ENCODE measurements at places on chromosomes 5 and 9. TPM values are rescaled to one million over a fixed set of nuclear protein-coding genes. Genes with fewer than 3 reads are reported as not detected.
A peak's percentile ranks its signal among the peaks of the same experiment; 100 is the strongest.

SPACA9 gene
- total RNA-seq, result 1.2 TPM

GRCh38 chr5:75601996-75602395 is 9.3 kb upstream of the ANKDD1B start:
- H3K4me1 ChIP-seq, result no peaks in the 10 kb centered on the region
- H3K27ac ChIP-seq, result no peak overlapping the region
- DNase-seq, result no peak
- H3K27me3 ChIP-seq, result no peaks in the 10 kb centered on the region
- no peak overlapping the region for H3K4me3 ChIP-seq
- H3K36me3 ChIP-seq, result no peaks in the 10 kb centered on the region

DMRT3 gene
- not detected for total RNA-seq

DNA sequence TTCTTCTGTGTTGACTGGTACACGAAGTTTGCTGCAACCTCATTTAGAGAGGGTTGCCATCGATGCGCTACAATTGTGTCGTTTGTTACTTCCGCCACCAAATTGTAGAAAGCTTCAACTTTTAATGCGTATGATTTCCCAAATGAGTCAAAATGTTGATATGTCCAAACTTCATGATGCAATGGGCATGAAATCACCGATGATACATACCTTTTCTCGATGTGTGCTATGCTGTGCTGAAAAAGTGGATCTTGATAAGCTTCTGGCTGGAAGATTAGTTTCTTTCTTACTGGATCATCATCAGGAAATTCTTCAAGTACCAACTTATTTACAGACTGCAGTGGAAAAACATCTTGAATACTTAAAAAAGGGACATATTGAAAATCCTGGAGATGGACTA is 65.7 kb downstream of the TMEM38B start:
- no peaks in the 10 kb centered on the region for H3K4me1 ChIP-seq
- H3K27ac ChIP-seq, result no peak overlapping the region
- DNase-seq, result no peak
- H3K36me3 ChIP-seq, result no peaks in the 10 kb centered on the region

DNA sequence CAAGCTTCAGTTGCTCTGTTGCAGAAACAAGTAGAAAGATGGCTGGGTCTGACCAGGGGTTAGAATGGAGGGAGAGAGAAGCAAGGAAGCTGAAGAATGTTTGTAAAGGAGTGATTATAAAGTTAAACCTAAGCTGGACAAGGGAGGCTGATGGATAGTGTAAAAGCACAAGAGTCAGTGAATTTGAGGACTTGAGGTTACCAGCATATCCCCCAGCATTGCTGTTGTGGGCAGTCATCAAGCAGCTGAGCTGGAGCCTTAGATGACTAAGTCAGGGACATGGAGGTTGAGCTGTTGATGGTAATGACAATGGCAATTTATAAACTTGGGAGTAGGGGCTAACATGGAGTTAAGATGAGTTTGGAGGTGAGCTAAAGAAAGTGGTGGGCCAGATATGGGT is 131.5 kb downstream of the ERCC6L2 start:
- H3K4me3 ChIP-seq, result no peak overlapping the region
- no peaks in the 10 kb centered on the region for H3K27me3 ChIP-seq
- H3K27ac ChIP-seq, result no peak overlapping the region
- H3K4me1 ChIP-seq, result peaks cover 25% of the 10 kb centered on the region

ACOT12 gene
- not detected for total RNA-seq

DNA sequence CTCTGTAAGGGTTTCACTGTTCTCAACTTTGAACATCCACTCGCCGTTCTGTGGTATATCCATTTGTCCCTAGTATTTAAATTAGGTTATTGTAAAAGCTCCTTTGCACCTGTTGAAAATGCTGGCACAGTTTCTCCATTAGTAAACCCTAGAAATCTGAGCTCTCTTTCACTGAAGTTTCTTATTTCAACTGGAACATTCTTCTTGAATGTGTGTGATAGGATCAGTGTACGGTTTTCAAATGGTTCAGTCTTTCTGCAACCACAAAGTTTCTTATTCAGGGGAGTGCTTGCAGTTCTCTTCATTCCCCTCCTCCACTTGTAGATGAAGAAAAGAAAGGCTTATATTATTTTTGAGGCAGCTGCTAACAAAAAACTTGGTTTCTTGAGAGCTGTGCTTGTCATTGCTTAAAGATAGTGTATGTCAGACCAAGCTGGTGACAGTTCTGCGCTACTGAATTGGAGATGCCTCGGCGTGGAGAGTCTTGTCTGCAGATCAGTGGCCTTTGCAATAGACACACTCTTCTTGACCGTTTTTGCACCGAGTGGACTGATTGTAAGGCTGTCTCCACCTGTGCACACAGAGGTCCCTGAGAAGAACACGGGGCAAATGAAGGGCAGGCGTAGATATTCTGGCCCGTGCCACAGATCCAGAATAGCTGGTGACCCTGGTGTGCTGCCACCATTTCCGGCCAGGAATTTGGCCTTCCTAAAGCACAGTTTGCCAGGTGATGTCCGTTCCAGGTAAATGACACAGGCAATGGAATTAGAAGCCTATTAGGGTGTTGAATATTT is 102.2 kb downstream of the TRIO start:
- DNase-seq, result no peak
- H3K27ac ChIP-seq, result no peak overlapping the region
- no peaks in the 10 kb centered on the region for H3K4me1 ChIP-seq
- no peak overlapping the region for H3K4me3 ChIP-seq
- no peaks in the 10 kb centered on the region for H3K36me3 ChIP-seq
- no peaks in the 10 kb centered on the region for H3K27me3 ChIP-seq

- no peak overlapping the region for H3K27ac ChIP-seq
- H3K4me1 ChIP-seq, result no peaks in the 10 kb centered on the region
- no peak overlapping the region for H3K4me3 ChIP-seq
- DNase-seq, result no peak
Observed at GRCh38 chr5:108654051-108654450, 93.6 kb upstream of the FER start.

DNA sequence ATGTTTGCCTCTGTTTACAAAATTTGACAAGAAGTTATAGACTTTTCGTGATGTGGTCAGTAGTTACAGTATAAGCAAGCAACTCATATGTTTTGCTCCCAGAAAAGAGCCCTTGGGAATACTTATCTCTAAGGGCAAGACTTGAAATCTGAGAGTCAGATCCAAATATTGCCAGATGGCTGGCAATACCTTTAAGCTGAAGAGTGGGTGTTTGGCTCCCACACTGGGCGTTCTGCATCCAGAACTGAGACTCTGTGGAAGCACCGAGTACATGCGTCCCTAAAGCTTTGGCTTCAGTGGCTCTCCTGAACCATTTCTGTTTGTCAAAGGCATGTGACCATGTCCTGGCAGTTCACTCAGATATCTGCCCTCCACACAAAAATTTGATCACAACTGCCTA is 194.1 kb downstream of the DCP2 start:
- no peak overlapping the region for H3K4me3 ChIP-seq
- no peak overlapping the region for H3K27ac ChIP-seq
- H3K4me1 ChIP-seq, result no peaks in the 10 kb centered on the region

DNA sequence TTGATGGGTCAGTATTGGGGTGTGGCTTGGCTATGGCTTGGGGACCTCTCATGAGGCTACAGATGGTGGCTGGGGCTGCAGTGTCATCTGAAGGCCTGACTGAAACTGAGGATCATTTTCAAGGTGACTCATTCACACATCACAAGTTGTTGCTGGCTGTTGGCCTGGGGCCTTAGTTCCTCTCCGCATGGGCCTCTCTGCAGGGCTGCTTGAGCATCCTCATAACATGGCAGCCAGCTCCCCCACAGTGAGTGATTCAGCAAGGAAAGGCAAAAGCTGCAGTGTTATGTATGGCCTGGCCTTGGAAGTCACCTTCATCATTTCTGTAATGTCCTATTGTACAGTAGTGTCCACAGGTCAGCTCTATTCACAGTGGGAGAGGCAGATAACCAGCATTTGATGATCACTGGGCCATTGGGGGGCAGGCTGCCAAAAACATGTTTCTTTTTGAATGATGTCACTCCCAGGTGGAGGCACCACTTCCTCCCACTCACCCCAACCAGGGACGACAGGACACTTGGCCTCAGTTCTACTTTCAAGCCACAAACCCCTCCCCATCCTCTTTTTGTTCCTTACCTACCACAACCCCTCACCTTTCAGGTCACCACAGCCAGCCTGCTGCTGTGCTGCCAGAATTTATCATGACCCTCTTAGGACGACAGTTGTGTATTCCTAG is 14.4 kb downstream of the FGD3 start:
- peak overlapping the region; percentile 92 for H3K27ac ChIP-seq
- DNase-seq, result no peak
- H3K27me3 ChIP-seq, result no peaks in the 10 kb centered on the region
- H3K4me3 ChIP-seq, result no peak overlapping the region
- H3K36me3 ChIP-seq, result peaks cover 4% of the 10 kb centered on the region

- no peak overlapping the region for H3K4me3 ChIP-seq
- no peak overlapping the region for H3K27ac ChIP-seq
- H3K4me1 ChIP-seq, result no peaks in the 10 kb centered on the region
- DNase-seq, result no peak
- no peaks in the 10 kb centered on the region for H3K27me3 ChIP-seq
Observed at GRCh38 chr9:83544002-83544698, 5.9 kb upstream of the FRMD3 start.

CPLANE1 gene
- total RNA-seq, result 6.7 TPM

Measured in T-cell (primary cell).